ENCODE measurements at places on chromosomes 5 and 9.

DNA sequence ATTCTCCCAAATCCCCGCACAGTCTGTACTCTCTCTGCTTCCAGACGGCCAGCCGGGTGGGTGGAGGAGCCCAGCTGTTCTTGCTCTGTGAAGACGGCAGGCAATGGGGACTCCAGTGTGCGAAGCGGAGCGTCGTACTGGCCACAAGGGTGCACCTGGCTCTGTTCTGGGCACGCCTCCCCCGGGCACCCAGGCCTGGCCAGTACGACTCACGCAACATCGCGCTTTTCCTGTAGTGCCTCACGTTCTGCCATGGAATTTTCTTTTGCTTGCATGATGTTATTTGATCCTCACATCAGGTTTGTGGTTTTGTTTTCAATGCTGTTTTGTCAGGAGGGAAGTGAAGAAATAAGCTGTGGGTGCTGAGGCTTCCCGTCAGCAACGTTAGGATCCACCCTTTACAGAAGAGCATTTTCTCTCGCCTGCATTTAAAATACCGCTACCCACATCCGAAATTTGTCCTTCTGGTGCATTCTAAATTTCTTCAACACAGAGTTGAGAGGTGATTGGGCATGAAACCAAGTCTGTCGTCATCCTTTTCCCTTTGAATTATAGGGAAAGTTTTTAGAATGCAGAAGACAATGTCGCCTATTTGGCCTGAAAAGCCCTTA is 311.7 kb downstream of the TRIM36 start:
- peak; percentile 41 for DNase-seq

DNA sequence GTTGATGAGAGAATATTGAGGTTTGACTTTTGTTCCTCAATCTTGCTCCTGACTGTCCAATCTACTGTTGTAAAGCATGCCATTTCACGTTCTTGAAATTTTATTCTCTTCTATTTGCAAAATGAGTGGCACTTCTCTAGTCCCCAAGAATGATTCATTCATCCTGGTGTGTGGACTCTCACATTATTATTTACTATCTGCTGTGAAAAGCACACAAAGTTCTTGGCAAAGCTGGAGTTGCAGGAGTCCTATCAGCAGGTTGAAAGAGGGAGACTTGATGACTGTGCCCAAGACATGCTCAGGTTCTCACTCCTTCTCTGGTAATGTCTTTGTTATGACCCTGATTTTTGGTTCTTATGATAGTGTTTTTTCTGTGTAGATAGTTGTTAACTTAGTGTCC is 382.6 kb downstream of the DMRTA1 start:
- DNase-seq = no peak

GRCh38 chr5:36607114-36607571 is 737 bp downstream of the SLC1A3 start:
- no peak for DNase-seq

DNA sequence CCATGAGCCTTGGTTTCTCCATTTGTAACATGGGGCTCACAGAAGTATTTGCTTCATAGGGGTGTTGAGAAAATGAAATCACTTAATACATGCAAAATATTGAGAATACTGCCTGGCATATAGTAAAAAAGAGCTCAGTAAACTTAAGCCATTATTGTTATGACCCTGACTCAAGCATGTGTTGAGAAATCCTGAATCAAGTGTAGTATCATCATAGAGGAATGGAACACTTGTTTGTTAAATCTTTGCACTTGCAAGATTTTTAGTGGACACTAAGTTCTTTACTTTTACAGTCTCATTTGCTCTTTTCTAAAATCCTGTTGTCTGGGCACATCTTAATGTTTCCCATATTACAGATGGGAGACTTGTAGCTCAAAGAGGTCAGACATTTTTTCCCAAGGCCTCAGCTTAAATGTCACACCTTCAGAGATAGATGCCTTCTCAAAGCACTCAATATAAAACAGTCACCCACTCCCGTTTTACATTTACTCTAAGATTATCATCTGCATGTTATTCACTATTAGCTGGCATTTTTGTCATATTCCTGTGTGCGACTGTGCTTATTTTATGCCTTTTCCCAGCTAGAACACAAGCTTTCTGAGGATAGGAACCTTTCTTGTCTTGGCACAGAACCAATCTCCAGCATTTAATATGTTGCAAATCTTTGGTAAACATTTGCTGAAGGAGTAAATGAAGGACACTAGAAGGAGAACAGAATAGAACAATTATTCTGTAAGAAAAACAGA is 250.0 kb upstream of the TNC start:
- DNase-seq = no peak
